Kidney tubule cell (primary cell): ENCODE measurements at places on chromosomes 13 and 19.

- DNase-seq = no peak
Observed at GRCh38 chr13:112674412-112675365, 15.1 kb upstream of the ATP11A start.

DNA sequence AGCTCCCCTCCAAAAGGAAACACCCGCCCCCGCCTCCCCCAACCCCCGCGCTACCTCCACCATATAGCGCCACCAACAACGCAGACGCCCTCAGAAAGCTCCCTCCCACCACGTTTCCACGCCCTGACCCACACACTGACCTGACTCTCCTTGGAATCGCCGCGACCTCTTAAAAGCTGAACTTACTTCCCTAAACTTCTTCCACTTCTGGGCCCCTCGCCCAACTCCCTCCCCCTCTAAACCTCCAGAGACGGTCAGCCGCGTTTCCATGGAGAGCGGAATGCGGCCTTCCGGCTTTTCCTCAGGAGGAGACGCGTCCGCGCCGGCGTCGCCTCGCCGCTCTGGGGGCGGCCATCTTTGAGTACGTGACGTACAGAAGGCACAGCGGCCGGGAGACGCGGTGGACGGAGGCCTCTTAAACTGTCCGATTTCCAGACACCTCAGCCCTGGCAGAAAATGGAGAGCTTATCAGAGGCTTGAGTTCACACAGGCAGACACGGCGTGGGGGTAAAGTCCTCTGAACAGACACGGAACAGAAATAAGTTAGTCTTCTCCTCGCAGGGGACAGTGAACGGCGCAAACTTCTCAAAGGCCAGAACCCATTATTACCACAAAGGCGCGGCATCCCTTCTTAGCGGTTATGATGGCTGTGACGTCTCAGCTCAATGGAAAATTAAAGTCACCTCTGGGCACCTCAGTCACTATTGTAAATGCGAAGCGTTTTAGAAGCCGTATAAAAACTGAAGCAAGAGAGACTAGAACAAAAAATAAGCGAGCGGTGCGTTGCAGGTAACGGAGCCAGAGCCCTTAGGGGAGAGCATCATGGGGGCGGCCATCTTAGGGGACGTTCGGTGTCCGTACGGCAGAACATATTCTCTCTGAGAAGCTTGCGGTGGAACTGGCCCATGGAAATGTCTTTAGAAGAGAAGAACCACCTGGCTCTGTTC is at the start of gene ZNF432:
TSS of gene ZNF432 (minus strand) at position 284 of the 947 bp plus-strand sequence. CDS start 1,970 bp downstream, outside the sequence.
- peak; percentile 92 for DNase-seq

DNA sequence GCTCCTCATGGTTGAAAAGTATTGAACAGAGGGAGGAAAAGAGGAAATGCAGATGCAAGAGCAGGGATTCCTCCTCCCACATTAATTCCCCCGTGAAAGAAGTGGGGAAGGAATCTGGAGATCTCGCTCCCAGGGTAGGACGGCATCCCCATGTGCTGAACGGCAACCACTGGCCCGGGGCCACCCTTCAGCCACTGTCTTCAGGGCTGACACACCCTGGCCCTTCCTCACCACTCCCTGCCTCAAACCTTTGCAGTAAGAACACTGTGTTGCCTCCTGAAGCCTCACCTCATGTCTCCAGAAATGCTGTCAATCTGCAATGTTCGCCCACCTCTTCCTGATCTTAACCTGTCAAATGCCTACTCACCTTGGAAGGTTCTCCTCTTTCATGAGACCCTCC is 10.9 kb upstream of the DOCK9 start:
- no peak for DNase-seq

- peak; percentile 27 for DNase-seq
Observed at GRCh38 chr13:29573190-29573589, 22.3 kb downstream of the SLC7A1 start.

GRCh38 chr13:113418722-113419049 is 34.6 kb downstream of the ADPRHL1 start:
- no peak for DNase-seq
